Aorta (tissue), 5 donors: ENCODE measurements at places on chromosomes 1 and 21. TPM values are rescaled to one million over a fixed set of nuclear protein-coding genes. Genes with fewer than 3 reads are reported as not detected.

NCF2 gene
- 17.0 TPM for total RNA-seq

C1orf226 gene
- 4.4 TPM for total RNA-seq

KLHL12 gene
- total RNA-seq: 17.9 TPM

LCE1E gene
- total RNA-seq: not detected

BSND gene
- not detected for total RNA-seq

AJAP1 gene
- 0.16 TPM for total RNA-seq

LORICRIN gene
- not detected for total RNA-seq

C8A gene
- total RNA-seq: not detected

EXO1 gene
- total RNA-seq: 0.65 TPM

SLC25A44 gene
- total RNA-seq: 18.6 TPM

TTC39A gene
- total RNA-seq: 2.0 TPM

TMEM125 gene
- total RNA-seq: not detected

RNF2 gene
- 12.3 TPM for total RNA-seq

AVPR1B gene
- total RNA-seq: not detected

MAP3K21 gene
- total RNA-seq: 1.3 TPM

LCE1A gene
- not detected for total RNA-seq

MYCL gene
- total RNA-seq: 0.45 TPM

LRRC47 gene
- total RNA-seq: 31.9 TPM

OR2T33 gene
- total RNA-seq: not detected

VTCN1 gene
- total RNA-seq: 0.23 TPM

FAM72C gene
- not detected for total RNA-seq

TAL1 gene
- total RNA-seq: 12.3 TPM

PCBP3 gene
- total RNA-seq: 7.0 TPM

COL8A2 gene
- total RNA-seq: 37.5 TPM

HAX1 gene
- 52.2 TPM for total RNA-seq
